Activated T-helper 17 cell treated with anti-CD3 and anti-CD28 coated beads, Interleukin-2, amount 50 U/mL, for 72 hours (primary cell): ENCODE measurements at places on chromosomes 6 and 20.
A peak's percentile ranks its signal among the peaks of the same experiment; 100 is the strongest.

DNA sequence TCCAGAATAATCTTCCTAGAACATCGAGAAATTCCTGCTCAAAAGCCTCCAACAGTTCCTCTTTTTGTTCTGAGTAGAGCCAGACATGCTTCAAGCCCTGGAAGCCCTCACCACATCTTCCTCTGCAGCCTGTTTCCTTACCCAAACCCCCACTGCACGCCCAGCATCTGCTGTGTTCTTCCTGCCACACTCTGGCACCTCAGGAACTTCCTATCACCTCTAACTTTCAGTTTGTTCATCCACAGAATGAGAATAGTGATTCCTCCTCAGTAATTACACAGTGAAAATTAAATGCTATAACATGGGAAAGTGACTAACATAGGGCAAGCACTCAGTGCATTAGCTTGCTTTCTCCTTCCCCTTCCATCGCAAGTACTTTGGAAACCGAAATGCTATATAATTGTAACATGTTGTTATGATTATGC, 26.3 kb downstream of the C6orf89 start:
- ATAC-seq: peak; percentile 71

DNA sequence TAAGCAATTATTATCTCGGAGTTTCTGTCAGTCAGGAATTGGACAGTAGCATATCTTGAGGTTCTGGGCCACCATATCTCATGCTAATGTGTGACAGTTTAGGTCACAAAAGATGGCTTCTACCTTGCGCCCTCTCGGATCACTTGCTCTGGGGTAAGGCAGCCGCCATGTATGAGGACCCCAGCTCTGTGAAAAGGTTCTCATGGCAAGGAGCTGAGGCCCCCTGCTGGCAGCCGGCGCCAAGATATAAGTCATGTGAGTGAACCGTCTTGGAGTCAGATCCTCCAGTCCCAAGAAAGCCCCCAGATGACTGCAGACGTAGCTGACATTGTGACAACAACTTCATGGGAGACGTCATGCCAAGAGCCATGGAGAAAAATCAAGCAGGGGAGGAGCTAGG, 670.8 kb downstream of the KIF16B start:
- ATAC-seq: no peak

- no peak for ATAC-seq
Measured at GRCh38 chr20:64069209-64069613, 6.2 kb downstream of the TCEA2 start.

DNA sequence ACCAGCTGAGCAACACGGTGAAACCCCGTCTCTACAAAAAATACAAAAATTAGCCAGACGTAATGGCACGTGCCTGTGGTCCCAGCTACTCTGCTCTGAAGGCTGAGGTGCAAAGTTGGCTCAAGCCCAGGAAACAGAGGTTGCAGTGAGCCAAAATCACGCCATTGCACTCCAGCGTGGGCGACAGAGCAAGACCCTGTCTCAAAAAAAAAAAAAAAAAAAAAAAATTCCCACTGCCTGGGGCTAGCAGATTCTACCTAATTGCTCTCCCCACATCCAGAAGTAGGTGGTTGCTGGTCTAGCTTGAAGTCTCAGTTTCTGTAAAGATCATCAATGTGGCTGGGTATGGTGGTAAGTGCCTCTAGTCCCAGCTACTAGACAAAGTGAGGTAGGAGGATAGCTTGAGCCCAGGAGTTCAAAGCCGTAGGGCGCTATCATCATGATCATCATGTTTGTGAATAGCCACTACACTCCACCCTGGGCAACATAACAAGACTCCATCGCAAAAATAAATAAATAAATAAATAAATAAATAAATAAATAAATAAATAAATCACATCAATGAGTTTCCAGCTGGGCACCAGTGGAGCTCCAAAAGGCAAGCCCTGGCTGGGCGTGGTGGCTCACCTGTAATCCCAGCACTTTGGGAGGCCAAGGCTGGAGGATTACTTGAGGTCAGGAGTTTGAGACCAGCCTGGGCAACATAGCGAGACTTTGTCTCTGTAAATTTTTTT, 6.3 kb upstream of the AP5S1 start:
- ATAC-seq: peak; percentile 45
